ENCODE measurements at places on chromosomes 3 and 15.
A peak's percentile ranks its signal among the peaks of the same experiment; 100 is the strongest.

DNA sequence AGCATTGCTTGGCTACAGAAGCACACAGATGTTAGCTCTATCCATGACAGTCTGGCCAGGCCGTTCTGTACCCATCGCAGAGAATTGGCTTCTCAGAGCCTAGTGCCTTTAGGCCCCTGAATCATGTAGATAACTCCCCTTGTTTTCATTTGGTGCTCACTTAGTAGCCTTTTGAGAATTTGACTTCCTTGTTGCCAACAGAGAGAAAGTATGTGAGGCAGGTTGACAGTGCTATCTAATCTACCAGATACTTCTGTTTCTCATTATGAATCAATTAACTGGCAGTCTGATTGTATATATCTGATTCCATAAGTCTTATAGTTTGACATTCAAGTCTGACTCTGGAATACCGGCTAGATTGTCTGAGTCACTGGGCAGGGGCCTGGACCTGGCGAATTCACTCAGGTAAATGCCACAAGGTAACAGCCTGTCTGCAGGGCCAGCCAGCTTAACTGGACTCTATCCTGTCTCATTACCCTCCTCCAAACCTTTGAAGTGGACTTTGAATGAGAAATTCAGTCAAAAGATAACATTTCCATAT is 160.2 kb downstream of the GHSR start:
- no peak for DNase-seq

DNA sequence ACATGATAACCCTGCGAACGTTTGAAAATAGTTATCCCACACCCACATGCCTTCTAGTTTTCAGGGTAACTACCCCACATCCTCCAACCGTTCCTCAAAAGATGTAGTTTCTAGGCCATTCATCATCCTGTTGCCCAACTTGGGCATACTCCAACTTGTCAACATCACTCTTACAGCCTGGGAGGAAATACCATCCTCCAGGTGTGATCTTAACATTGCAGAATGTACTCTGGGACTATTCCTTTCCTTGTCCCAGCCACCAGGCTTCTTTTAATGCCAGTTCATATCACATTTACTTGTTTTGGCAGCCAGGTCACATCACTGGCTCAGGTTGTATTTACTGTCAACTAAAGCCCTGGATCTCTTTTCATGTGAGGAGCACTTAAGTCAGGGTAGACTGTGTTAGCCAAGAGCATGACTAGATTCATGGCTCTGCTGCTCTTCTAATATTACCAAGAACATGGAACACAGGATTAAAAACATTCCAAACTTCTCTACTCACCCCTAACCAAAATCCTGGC is 4.0 kb upstream of the DENND6A start:
- no peak for DNase-seq

GRCh38 chr3:20142517-20142916 is 43.5 kb downstream of the SGO1 start:
- DNase-seq: no peak

- no peak for DNase-seq
Measured at GRCh38 chr15:40650479-40650878, 44.5 kb upstream of the RAD51 start.

DNA sequence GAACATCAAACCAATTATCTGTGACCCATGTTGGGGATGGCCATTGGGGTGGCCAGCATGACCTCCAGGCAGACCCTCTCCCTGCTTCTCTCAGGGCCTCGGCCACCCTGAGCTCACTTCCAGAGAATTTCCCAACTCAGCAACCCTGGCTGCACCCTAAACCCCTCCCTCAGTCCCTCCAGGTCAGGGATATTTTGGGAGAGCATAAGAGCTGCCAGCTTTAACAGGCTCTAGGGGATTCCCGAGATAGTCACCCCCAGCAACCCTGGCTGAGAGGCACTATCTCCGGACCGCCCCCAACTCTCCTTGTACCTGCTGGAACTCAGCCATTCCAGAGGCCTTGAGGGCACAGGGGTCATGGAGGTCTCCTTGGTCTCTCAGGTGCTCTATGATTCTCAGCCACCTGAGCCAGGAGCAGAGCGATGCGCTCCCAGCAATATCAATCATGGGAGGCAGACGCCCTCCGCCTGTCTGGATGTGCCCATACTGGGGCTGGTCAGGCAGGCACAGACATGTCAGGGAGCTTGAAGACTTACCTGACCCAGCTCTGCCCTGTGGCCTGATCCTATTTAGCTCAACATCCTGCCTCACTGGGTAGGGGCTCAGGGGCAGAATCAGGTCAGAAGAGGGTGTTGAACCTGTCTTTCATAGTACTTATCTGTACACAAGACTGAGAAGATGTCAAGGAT is 34.9 kb upstream of the CILP start:
- DNase-seq: no peak

GRCh38 chr3:100289339-100289738 is 28.5 kb downstream of the TBC1D23 start:
- no peak for DNase-seq

DNA sequence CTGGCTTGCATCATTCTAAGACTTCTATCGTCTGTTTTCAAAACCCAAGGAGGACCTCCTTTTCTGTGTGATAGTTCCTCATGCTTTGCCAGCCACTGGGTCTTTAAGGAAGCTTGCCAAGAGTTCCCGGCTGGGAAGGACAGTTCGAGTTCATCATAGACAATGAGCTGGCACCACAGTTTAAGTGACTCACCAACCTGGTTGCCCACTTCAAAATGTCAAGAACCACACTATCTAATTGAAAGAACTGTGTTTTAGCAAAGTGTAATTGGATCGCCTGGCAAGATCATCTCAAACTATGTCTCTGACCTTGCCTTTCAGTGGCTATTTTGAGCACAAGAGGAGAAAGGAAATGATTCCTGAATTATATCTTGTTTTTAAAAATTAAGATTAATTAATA is 27.9 kb downstream of the SOX2 start:
- DNase-seq: no peak

DNA sequence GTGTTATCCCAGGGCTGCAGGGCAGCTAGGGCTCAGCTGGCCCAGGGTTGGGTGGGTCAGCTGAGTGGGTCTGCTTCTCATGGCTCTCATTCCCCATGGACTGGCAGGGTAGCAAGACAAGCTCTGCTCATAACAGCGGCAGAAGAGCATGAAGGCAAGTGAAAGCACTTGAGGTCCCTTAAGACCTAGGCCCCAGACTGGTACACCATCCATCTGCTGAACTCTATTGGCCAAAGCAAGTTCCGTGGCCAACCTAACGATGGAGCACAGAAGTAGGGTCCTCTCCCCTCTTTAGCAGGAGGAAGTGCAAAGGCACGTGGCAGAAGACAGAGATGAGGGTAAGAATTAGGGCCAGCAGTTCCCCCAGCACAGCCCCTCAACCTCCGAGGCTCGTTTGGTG is 174.3 kb upstream of the TOPAZ1 start:
- DNase-seq: no peak

DNA sequence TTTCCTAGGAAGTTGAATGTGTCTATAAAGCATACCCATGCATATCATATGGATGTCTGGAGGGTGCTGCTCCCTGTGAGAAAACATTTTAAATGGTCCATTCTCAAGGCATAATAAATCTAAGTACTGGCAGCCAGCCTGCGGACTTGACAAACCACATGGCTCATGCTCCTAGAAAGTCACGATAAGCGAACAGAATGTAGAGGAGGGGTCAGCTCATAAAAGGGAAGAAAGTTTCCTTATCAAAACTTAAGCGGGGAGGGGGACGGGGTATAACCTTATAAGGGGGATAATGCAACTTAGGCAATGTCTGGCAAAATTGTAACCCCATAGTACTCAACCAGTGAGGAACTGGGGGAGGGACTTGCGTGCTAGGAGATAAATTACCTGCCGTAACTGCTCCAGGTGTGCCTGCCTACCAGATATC is 159.8 kb upstream of the LMCD1 start:
- no peak for DNase-seq

DNA sequence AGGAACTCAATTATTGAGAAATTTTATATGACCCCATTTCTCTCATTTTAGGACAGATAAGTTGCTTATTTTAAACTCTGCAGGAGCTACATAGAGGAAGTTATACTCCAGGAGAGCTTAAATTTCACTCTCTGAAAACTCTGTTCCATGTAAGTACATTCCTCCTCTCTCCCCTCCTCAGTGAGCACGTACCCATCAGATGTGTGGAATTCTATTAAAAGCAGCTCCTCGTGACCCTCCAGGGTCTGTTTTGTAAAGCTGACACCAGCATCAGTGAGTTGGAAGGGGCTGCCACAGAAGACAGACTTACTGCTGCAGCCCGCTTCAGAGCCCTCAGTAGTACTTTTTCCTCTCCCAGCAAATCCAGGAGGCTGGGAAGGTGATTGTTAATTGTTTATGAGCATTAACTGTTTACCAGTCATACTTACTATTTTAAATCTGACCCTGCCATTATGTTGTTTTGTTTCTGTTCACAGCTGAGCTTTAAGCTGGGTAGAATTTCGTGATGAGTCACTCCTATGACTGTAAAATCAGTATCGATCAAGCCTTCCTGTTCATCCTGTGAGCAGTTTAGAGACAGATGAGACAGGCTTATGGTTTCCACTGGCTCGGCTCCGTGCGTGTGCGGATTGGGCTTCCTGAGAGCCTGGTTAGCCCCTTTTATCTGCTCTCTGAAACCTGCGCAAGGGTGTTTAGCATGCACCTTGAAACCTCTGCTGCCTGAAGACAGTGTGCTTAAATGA is 20.4 kb downstream of the IGF1R start:
- DNase-seq: no peak

DNA sequence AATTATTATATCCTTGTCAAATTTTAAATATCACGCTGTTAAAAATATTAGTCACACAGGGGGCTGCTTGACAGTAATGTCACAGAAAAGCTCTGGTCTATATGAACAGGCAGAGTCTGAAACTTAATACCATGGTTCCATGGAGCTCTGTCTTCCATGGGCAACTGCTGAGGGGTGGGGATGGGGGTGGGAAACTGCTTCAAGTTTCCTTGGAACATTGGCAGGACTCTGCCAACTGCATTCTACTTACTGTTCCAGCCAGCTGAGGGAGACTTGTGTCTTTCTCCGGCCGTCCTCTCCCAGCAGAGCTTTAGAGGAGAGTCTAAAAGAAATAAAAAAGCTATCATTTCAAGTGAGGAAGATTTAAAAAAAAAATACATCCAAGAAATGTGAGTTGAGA is 348.7 kb downstream of the ZIC1 start:
- DNase-seq: no peak

DNA sequence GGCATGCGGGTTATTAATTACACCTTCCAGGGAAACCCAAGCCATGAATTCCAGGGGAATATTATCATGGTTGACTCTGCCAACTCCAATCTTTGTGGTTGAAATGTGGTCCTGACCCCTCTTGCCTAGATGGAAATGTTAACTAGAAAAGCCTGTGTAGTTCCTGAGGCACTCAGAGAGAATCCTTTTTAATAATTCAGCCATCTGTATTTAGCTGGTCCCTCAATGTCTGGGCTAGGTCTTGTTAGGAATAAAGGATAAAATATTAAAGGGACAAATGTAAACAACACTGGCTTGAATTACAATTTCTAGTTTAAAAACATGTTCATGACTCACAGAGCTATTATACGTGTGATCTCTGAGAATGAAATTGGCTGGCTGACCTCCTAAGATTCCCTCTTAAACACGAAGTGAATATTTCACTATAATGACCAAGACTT is 435.2 kb upstream of the SUCLG2 start:
- DNase-seq: no peak

- no peak for DNase-seq
Measured at GRCh38 chr3:29521293-29521692, 240.4 kb downstream of the RBMS3 start.

GRCh38 chr3:159934216-159934615 is 54.4 kb upstream of the IL12A start:
- no peak for DNase-seq

DNA sequence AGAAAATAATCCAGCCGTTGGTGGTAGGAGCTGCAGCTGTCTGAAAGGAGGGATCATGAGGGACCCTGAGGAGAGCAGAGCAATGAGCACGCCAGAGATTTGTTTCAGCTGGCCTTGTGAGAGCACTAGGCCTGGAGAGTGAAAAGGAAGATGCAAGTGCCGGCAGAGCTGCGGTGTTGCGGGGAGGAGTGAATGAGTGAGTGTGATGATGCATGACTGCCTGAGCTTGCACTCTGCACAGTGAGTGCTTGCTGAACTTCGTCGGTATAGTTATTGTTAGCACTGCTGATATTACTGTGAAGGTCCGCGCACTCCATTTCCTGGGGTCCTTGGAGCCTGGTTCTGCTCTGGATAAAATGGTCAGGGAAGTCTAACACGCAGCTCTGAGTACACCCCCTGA is 23.2 kb downstream of the EIF1B start:
- DNase-seq: no peak

GRCh38 chr3:156059950-156060501 is 60.4 kb upstream of the KCNAB1 start:
- DNase-seq: no peak

- no peak for DNase-seq
Measured at GRCh38 chr3:124972457-124972856, 37.9 kb upstream of the MUC13 start.

GRCh38 chr3:143716731-143717130 is 131.5 kb downstream of the SLC9A9 start:
- DNase-seq: no peak

DNA sequence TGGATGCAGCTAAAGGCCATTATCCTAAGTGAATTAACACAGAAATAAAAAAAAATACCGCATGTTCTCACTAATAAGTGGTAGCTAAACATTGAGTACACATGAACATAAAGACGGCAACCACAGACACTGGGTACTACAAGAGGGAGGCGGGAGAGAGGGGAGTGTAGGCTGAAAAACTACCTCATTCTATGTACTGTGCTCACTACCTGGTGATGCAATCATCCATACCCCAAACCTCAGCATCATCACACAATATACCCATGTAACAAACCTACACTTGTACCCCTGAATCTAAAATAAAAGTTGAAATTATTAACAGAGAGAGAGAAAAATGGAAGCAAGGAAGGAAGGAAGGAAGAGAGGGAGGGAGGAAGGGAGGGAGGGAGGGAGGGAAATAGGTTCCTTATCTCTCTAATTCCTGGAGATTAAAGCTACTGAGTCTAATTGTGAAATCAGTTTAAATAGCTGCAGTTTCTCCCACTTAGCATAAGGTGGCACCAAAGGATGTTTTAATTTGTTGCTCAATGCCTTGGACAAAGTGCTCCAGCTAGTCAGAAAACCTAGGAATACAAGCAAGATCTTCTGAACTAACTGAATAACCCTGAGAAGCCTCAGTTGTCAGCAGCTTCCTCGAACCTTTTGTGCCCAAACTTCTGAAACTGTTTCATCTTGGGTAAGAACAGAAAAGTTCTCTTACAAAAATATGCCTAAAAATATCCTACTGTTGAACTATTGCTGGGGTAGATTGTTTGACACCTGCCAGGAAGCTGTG is 79.4 kb upstream of the ATP11B start:
- DNase-seq: peak; percentile 25

DNA sequence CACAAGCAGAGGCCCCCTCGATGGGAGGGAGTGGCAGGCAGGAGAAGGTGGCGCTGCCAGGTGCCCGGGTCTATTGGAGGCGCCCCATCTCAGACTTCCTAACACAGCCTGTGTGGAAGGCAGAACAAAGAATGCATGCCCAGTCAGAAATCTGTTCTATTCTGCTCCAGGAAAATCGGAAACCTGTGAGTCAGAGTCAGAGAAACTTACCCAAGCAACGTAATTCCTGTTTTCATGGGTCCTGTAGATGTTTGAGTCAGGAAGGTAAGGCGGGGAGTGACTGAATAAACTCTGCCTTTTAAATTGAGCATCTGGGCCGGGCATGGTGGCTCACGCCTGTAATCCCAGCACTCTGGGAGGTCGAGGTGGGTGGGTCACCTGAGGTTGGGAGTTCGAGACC is 13.7 kb downstream of the MAP6D1 start:
- DNase-seq: no peak

All from 8988T (cell line).